ENCODE measurements at places on chromosomes 1 and 21.

DNA sequence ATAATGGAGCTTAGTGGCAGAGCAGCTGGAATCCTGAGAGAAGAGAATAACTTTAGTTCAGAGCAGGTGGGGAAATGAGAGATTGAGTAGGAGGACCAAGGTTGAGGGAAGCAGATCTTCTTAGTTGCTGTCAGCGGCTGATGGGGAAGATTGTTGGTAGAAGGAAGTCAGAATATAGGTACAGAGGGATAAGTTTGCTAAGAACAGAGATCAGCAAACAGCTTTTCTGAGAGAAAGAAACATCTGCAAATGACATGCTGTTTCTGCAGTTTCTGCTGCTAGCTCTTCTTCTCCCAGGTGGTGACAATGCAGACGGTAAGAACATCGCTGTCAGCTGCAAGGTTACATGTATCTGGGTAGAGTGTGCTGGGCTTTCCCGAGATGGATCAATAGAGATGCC lies at the start of gene CD1C:
Gene CD1C, plus strand, starts transcription at position 113 of the 400 bp plus-strand sequence. Its CDS starts 142 bp downstream, at position 255.
- no peak for DNase-seq

- no peak for DNase-seq
Measured at GRCh38 chr1:25955553-25955952, 42.3 kb downstream of the PAFAH2 start.

GRCh38 chr1:228647523-228648444 lies 87.5 kb upstream of the RHOU start:
- DNase-seq = no peak

GRCh38 chr1:14498839-14499238 lies 99.6 kb upstream of the KAZN start:
- no peak for DNase-seq

DNA sequence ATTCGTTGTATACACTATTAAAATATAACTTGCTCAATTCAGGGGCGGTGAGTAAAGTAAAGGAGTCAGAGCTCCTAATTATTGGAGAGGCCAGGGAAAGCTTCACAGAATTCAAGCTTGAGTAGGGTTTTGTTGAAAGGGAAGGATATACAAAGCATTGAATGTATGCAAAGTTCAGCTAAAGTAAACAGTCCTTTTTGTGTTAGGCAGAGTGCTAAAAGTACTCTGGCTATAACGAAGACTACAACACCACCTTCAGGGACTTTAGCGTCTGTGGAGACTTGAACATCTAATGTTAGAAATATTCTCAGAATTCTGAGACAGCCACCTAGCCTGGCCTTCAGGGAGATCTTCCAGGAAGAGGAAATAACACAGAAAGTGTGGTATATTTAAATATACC lies 1.1 kb downstream of the FALEC start:
- peak; percentile 38 for DNase-seq

GRCh38 chr1:227356620-227357146 lies 38.4 kb upstream of the CDC42BPA start:
- DNase-seq = no peak

- DNase-seq = peak; percentile 98
Measured at GRCh38 chr1:111615870-111616715, 3.5 kb upstream of the RAP1A start.

DNA sequence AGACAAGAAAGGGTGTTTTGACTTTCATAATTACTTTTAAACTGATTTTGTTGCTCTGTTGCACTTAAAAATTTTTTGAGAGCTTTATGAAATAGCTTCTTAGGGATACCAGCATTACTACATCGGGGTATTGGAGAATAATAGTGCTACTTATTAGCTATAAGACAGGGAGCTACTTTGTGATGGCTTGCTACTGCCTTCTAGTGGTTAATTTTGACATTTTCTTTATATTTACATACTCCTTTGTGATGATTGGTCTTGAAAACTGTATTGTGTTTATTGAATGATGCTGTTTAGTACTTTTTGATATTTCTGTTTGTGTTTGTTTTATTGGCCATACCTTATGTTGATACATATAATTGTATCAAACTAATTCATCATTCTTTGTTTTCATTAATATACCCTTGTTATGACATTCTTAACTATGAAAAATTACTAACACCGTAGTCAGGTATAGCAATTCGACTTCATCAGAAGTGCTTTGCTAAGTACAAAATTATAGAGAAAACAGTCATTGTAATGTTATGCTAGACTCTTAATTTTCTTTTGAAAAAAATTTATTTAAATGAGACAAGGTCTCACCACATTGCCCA lies 85.5 kb downstream of the CLIC4 start:
- peak; percentile 80 for DNase-seq

GRCh38 chr1:103527331-103527730 lies 1.8 kb downstream of the RNPC3 start:
- no peak for DNase-seq

GRCh38 chr1:245880754-245881403 lies 626.2 kb downstream of the SMYD3 start:
- DNase-seq = no peak

DNA sequence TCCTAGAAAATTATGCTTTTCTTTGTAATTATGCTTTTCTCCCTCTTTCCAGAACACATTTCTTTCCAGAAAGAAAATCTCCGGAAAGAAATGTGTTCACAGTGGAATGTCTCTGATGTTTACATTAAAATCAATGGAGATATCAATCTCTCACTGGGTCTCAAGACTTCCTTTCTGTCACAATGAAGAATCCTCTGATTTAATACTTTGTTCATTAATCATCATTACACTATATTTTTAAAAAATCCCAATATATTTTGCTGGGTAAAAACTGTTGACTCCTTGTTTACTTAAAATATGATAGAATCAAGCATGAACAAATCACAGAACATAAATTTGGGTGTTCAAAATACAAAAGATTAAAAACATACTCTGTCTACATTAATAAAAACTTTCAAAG lies 26.3 kb upstream of the TGFBR3 start:
- no peak for DNase-seq

DNA sequence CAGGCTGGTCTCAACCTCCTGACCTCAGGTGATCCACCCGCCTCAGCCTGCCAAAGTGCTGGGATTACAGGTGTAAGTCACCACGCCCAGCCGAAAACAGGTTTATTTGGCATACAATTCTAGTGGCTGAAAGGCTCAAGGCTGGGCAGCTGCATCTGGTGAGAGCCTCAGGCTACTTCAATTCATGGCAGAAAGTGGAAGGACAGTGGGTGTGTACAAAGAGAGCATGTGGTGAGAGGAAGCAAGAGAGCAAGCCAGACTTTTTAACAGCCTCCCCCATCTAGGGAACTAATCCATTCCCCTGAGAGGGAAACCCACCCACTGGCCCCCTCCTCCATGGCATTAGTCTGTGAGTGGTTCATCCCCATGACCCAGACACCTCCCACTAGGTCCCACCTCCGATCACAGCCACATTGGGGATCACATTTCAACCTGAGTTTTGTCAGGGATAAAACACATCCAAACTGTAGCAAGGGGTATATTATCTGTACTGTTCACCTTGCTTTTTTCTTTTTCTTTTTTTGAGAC lies 9.5 kb downstream of the BMP8A start:
- no peak for DNase-seq

- DNase-seq = no peak
Measured at GRCh38 chr1:118504867-118505266, 319.8 kb upstream of the SPAG17 start.

DNA sequence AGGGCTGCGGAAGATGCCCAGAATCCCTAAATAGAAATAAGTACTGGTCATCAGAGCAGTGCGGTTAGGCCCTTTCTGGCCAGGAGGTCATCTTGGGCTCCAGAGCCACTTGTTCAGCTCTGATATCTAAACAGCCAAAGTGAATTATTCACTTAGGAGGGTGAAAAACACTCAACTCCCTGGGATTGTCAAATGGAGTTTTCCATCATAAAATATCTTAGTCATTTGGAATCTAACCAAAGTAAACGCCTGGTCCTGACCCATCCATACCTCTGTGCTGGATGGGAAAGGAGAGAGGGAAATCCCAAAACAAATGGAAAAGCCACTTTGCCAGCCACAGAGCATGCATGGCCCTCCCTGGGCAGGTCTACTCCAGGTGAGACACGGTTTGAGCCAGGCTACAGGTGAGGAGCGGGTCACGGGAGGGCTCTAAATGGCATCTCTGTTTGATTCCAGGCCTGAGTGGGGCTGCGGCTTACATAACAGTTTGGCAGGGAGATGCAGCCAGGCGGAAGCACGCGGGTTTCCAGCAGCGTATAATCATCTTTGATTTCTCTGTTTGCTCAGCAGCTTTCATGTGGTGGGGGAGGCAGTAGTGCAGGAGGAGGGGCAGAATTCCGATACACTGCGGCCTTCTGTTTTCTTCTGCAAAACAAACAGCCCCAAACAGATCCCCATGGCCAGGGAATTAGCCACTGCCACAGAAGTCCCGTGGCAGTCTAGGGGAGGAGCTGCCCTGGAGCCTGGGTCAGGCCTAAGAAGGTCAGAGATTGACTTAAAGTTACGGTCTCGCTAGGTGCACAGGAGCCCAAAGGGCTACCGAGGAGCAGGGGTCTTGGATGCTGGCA lies 59.1 kb upstream of the ZNF648 start:
- DNase-seq = no peak

- DNase-seq = no peak
Measured at GRCh38 chr1:101967871-101968270, 28.9 kb downstream of the OLFM3 start.

DNA sequence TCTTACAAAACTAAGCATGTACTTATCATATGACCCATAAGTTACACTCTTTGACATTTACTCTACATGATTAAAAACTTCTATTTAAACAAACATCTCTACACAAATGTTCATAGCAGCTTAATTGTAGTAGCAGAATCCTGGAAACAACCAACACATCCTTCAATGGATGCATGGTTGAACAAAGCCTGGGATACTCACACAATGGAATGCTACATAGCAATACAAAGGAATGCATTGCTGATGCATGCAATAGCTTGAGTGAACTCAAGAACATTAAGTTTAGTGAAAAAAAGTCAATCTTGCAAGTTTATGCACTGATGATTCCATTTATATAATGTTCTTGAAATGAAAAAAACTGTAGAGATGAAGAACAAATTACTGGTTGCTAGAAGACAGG lies 686.9 kb downstream of the LRRIQ3 start:
- no peak for DNase-seq

DNA sequence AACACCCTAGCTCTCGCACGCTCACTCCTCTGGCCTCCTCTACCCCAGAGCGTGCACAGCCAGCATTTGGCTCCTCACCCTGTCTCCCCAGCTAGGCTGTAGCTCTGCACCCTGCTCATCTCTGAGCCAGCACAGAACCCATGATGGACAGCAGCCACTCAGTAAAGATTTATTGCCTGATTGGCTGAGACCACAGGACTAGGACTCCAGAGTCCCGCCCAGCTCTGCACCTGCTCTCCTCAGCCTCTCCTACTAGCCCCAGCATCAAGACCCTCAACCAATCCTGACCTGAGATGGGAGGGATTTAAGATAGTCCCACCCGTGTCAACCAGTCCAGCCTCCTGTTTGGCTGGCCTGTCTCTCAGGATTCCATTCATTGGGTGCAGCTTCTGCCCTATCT lies 9.3 kb downstream of the C1QB start:
- peak; percentile 46 for DNase-seq

DNA sequence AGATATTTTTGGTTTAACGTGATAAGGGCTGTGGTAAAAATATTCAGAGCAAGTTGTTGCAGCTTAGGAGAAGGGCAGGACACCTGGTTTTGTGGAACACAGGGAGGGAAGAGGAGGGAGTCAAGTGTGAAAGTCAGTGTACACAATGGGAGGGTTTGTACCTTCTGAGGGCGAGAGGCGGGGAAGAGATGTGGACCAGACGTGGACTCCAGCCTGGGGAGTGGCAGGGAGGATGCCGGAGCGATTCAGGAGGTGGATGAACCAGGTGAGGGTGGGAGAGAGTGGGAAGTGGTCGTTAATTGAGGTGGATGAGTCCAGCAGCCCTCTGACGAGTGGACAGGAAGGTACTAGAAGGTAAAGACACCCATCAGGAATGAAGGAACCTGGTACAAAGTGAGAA lies 52.2 kb upstream of the IRF2BP2 start:
- no peak for DNase-seq

GRCh38 chr1:155167166-155168104 lies 5.7 kb downstream of the KRTCAP2 start:
- peak; percentile 91 for DNase-seq

DNA sequence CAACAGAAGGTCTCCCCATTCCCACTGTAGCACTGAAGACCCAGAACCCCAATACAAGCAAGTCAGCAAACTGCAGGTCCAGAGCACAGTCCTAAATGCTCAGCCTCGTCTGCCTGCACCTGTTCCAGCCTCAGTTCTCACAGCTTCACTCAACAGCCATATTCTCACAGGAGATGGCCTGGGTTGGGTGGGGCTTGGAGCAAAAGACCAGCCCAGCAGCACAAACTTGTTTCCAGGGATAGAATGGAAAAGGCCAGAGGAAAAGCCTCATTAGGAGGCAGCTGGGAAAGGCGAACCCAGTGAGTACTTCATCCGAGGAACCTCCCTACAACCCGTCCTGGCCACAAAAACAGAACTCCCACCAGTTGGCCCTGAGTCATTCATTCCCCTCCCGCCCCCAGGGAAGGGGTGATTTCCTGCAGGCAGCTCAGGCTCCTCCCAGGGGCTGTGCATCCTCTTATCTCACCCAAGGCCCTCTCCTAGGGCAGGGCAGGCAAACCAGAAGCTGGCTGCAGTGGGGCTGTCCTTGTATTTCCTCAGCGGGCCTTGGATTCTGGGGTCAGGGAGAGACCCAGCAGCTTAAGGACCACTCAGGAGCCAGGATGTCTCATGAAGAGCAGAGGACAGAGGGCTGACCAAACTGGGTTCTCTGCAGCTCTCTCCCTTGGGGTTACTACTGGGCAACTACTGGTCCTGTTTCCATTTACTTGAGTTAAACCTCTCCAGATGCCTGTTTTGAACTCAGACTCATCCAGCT lies 7.4 kb upstream of the MPL start:
- peak; percentile 76 for DNase-seq

DNA sequence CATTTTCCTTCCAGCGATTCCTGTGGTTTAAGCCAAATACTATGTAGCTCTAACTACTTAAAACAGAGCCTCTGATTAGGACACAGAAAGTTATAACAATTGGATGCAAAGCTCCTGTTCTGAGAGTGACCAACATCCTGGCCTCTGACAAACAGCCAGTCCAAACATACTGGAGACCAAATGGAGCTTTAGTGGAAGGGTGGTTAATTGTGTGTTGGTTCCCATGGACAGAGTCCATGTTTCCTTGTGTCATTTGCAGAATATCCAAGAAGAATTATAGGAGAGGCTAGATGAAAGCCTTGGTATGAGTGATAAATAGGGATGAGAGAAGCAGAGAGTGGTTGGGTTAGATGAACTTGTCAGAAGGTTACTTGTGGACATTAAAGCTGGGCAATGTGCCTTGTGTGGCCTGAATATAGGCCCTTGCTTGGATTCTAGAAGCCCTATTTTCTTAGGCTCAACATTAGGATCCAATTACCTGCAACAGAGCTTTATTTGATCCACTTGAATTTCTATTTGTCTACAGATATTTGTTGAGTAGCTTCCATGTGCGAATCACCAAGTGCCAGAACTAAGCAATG lies 180.5 kb upstream of the GORAB start:
- DNase-seq = no peak

GRCh38 chr1:99843760-99844159 lies 6.4 kb upstream of the AGL start:
- no peak for DNase-seq
